ENCODE measurements at places on chromosomes 6 and 20. TPM values are rescaled to one million over a fixed set of nuclear protein-coding genes. Genes with fewer than 3 reads are reported as not detected.

NFATC2 gene
- polyA plus RNA-seq: 1.9 TPM

TDRD6 gene
- 5.4 TPM for polyA plus RNA-seq

NCOA5 gene
- polyA plus RNA-seq: 62.9 TPM

ME1 gene
- 2.1 TPM for polyA plus RNA-seq

DZANK1 gene
- 5.9 TPM for polyA plus RNA-seq

REM1 gene
- polyA plus RNA-seq: 0.52 TPM

PSMG4 gene
- polyA plus RNA-seq: 16.2 TPM

OR2J3 gene
- not detected for polyA plus RNA-seq

TGM3 gene
- polyA plus RNA-seq: 0.93 TPM

OR2B6 gene
- polyA plus RNA-seq: not detected

EYA2 gene
- 1.8 TPM for polyA plus RNA-seq

PCSK2 gene
- 0.79 TPM for polyA plus RNA-seq

TTLL9 gene
- 2.2 TPM for polyA plus RNA-seq

FIG4 gene
- polyA plus RNA-seq: 21.9 TPM

RNF144B gene
- polyA plus RNA-seq: 19.5 TPM

DAAM2 gene
- 27.2 TPM for polyA plus RNA-seq

DEFB124 gene
- polyA plus RNA-seq: not detected

PTCRA gene
- 0.47 TPM for polyA plus RNA-seq

TTBK1 gene
- 0.52 TPM for polyA plus RNA-seq

BEND3 gene
- 9.3 TPM for polyA plus RNA-seq

MATN4 gene
- 0.21 TPM for polyA plus RNA-seq

FAM217A gene
- polyA plus RNA-seq: 1.3 TPM

ADGRF1 gene
- polyA plus RNA-seq: 36.3 TPM

SLA2 gene
- polyA plus RNA-seq: 0.44 TPM

PPP1R14C gene
- polyA plus RNA-seq: 23.3 TPM

EMILIN3 gene
- 11.1 TPM for polyA plus RNA-seq

CGA gene
- 0.42 TPM for polyA plus RNA-seq

DSTN gene
- 319 TPM for polyA plus RNA-seq

TREML1 gene
- polyA plus RNA-seq: 1.3 TPM

ZSCAN23 gene
- 15.1 TPM for polyA plus RNA-seq

IPCEF1 gene
- 8.4 TPM for polyA plus RNA-seq

DEFB125 gene
- polyA plus RNA-seq: not detected

OTOR gene
- not detected for polyA plus RNA-seq

MYLK2 gene
- polyA plus RNA-seq: 0.76 TPM

Measured in left renal cortex interstitium (tissue), 4 donors.